Esophagus squamous epithelium (tissue), 5 donors: ENCODE measurements at places on chromosomes 6 and 20. TPM values are rescaled to one million over a fixed set of nuclear protein-coding genes. Genes with fewer than 3 reads are reported as not detected.

GRCh38 chr6:44133003-44133931, 5.9 kb downstream of the TMEM63B start:
- H3K27ac ChIP-seq: peak overlapping the region; percentile 67
- H3K36me3 ChIP-seq: peaks cover 44% of the 10 kb centered on the region
- DNase-seq: no peak
- no peaks in the 10 kb centered on the region for H3K27me3 ChIP-seq

- no peak for DNase-seq
- H3K4me1 ChIP-seq: no peaks in the 10 kb centered on the region
- no peaks in the 10 kb centered on the region for H3K27me3 ChIP-seq
- H3K4me3 ChIP-seq: no peak overlapping the region
These were observed 479.1 kb upstream of the GJE1 start for GRCh38 chr6:141653590-141653989.

- DNase-seq: peak; percentile 3
- peaks cover 57% of the 10 kb centered on the region for H3K4me1 ChIP-seq
- no peaks in the 10 kb centered on the region for H3K36me3 ChIP-seq
- H3K27ac ChIP-seq: peak overlapping the region; percentile 94
These were observed 584 bp downstream of the KIF13A start for GRCh38 chr6:17986656-17987446.

- peaks cover 43% of the 10 kb centered on the region for H3K36me3 ChIP-seq
- peaks cover 20% of the 10 kb centered on the region for H3K4me1 ChIP-seq
- no peak overlapping the region for H3K4me3 ChIP-seq
- H3K27me3 ChIP-seq: no peaks in the 10 kb centered on the region
- no peak for DNase-seq
- peak overlapping the region; percentile 32 for H3K27ac ChIP-seq
These were observed 20.4 kb downstream of the OSBPL2 start for GRCh38 chr20:62258499-62259293.

DNA sequence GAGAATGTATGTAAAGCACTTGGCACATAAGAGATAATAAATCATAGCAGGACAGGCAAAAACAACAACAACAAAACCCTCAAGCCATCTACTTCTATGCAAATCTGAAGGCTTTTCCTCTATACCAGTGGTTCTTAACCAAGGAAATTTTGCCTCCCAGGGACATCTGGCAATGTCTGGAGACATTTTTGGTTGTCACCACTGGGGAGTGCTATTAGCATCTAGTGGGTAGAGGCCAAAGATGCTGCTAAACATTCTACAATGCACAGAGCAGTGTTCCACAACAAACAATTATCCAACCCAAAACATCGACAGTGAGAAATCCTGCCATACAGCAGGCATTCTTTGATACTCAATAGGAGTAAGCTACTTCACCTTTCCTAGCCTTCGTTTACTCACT, 28.2 kb downstream of the NDRG3 start:
- H3K4me1 ChIP-seq: no peaks in the 10 kb centered on the region
- H3K27ac ChIP-seq: no peak overlapping the region
- no peak overlapping the region for H3K4me3 ChIP-seq

DNA sequence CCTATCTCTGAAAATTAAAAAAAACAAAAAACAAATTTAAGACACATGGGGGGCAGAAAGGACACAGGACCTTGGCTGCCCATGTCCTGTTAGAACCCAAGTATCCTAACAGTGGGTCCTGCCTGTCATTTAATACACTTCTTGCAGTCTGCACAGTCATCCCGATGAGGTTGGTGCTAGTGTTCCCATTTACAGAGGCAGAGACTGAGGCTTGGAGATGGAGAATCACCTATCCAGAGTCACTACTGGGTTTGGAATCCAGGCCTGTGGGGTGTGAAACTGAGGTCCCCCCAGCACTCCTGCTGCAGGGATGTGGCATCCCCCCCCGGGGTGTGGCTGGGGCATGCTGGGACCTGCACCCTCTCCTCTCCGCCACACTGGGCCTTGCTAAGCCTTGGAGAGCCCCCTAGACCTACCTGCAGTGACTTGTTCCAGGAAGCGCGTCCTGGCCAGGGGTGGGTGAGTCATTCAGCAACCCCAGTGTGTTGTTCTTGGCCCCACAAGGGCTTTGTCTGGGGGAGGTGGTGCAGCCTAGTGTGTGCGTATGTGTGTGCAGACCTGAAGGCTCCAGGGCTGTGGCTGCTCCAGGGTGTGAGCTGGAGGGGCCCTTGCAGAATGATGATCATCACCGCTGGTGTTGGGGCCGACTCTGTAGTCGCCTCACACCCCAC, 49.7 kb downstream of the BCAS4 start:
- DNase-seq: no peak

DNA sequence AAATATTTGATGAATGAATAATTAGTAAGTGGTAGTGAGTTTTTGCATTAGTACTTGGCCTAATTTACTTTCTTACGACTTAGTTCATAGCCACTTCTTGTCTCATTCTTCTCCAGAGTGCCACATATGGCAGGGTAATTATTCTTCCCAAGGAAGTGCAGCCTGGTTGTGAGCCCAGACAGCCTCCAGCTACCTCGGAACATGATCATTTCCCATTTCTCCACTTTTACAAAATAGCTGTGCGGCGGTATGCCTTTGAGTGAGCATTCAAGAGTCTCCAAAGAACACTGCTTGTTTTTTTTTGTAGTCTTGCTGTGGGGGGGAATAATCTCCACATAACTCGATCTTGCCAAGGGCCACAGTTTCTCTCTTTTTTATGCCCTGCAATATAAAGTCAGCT, 765.0 kb downstream of the HDGFL1 start:
- no peak overlapping the region for H3K4me3 ChIP-seq
- no peaks in the 10 kb centered on the region for H3K4me1 ChIP-seq
- H3K36me3 ChIP-seq: no peaks in the 10 kb centered on the region
- DNase-seq: no peak
- no peaks in the 10 kb centered on the region for H3K27me3 ChIP-seq
- no peak overlapping the region for H3K27ac ChIP-seq

- H3K4me3 ChIP-seq: no peak overlapping the region
- H3K36me3 ChIP-seq: no peaks in the 10 kb centered on the region
- no peak for DNase-seq
- H3K4me1 ChIP-seq: no peaks in the 10 kb centered on the region
These were observed 48.5 kb downstream of the FNDC1 start for GRCh38 chr6:159217595-159218275.

- H3K27me3 ChIP-seq: no peaks in the 10 kb centered on the region
- H3K36me3 ChIP-seq: no peaks in the 10 kb centered on the region
- H3K27ac ChIP-seq: no peak overlapping the region
- no peaks in the 10 kb centered on the region for H3K4me1 ChIP-seq
These were observed 88.4 kb downstream of the ZDHHC14 start for GRCh38 chr6:157469378-157469777.

GRCh38 chr6:40308533-40309306, 278.4 kb downstream of the LRFN2 start:
- H3K27me3 ChIP-seq: peaks cover 17% of the 10 kb centered on the region
- peaks cover 14% of the 10 kb centered on the region for H3K4me1 ChIP-seq
- H3K36me3 ChIP-seq: no peaks in the 10 kb centered on the region

DNA sequence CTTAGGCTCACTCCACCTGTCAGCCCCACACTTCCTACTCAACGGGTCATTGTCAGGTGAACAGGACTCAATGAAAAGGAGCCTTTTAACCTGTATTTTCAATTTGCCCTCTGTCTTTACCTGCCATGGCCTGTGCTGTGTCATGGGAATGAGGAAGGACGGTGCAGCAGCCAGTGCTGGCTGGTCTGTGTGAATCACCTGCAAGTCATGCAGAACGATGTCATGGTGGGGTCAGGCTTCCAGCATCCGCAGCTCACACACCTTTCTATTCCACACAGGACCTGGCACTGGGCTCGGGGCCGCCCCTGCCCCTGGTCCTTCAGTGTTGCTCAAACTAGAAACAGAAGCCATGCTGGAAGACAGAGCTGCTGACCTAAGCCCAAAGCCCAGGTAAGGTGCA, 188.7 kb upstream of the GMDS start:
- no peak overlapping the region for H3K4me3 ChIP-seq
- peaks cover 60% of the 10 kb centered on the region for H3K4me1 ChIP-seq
- H3K36me3 ChIP-seq: no peaks in the 10 kb centered on the region
- no peaks in the 10 kb centered on the region for H3K27me3 ChIP-seq
- H3K27ac ChIP-seq: peak overlapping the region; percentile 78

DNA sequence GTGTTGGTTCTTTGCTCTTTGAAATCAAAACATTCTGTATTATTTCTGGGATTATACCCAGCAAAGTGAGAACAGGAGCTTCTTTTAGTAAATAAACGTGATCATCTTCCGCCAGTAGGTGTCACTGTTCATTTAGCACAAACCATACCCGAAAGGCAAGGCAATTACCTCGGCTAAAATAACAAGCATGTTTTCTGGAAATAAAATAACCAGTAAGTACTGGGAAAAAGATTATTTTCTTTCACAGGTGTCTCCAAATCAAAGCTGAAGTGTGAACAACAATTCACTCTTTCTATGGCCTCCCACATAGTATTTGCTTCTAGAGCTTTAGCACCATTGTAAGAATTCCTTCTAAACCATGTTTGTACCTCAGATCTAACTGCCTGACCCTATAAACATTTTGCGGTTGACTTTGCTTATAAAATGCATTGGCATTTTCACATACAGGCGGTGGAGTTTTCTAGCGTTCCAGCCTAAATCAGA, 144.6 kb upstream of the AGPAT4 start:
- no peaks in the 10 kb centered on the region for H3K27me3 ChIP-seq
- no peak overlapping the region for H3K4me3 ChIP-seq
- no peak overlapping the region for H3K27ac ChIP-seq
- no peaks in the 10 kb centered on the region for H3K36me3 ChIP-seq
- H3K4me1 ChIP-seq: peaks cover 3% of the 10 kb centered on the region

- no peak for DNase-seq
- H3K4me3 ChIP-seq: no peak overlapping the region
- H3K27me3 ChIP-seq: no peaks in the 10 kb centered on the region
- H3K36me3 ChIP-seq: no peaks in the 10 kb centered on the region
These were observed 2.1 kb upstream of the CHRNA4 start for GRCh38 chr20:63363013-63363957.

DNA sequence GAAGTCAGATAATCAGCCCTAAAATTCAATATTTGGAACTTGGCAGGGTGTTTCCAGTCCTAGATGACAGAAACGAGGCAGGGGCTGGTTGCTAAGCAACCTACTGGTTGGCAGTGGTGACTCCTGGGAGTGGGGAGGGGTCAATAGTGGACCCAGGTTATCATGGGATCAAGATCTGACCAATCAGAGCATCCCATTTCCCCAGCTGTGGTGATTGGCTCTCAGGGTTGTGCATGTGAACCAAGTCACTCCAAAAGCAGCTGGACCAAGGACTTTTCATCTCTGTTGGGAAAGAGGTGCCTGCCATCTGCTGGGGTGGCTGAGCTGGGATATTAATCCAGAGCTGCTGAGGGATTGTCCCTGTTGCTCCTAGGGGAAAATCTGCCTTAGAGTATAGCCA, 253.4 kb downstream of the PREX1 start:
- no peaks in the 10 kb centered on the region for H3K36me3 ChIP-seq
- H3K27me3 ChIP-seq: no peaks in the 10 kb centered on the region
- DNase-seq: no peak
- H3K4me1 ChIP-seq: no peaks in the 10 kb centered on the region
- H3K4me3 ChIP-seq: no peak overlapping the region
- no peak overlapping the region for H3K27ac ChIP-seq

- H3K4me3 ChIP-seq: no peak overlapping the region
- DNase-seq: no peak
- no peaks in the 10 kb centered on the region for H3K36me3 ChIP-seq
- H3K27me3 ChIP-seq: no peaks in the 10 kb centered on the region
These were observed 67.3 kb downstream of the PPP1R3G start for GRCh38 chr6:5152460-5152859.

- no peak for DNase-seq
- no peaks in the 10 kb centered on the region for H3K27me3 ChIP-seq
- H3K27ac ChIP-seq: no peak overlapping the region
- H3K4me3 ChIP-seq: no peak overlapping the region
These were observed 108.2 kb upstream of the SALL4 start for GRCh38 chr20:51910321-51911050.

DNA sequence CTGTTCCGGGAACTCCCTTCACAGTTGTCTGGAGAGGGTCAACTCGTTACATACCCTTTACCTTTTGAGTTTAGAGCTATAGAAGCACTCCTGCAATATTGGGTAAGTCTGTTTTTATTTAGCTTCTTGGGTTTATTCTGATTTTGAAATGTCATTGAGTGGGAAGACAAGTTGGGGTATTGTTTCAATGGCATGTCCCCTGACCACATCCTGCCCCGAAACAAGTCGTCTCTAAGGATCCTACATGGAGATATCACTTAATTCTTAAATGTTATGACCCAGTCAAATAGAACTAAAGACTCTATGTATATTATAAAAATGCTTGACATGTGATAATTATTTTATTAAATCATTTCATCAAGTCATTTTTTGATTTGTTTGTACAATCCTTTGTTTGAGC, 9.6 kb downstream of the MRS2 start:
- H3K27ac ChIP-seq: no peak overlapping the region

DNA sequence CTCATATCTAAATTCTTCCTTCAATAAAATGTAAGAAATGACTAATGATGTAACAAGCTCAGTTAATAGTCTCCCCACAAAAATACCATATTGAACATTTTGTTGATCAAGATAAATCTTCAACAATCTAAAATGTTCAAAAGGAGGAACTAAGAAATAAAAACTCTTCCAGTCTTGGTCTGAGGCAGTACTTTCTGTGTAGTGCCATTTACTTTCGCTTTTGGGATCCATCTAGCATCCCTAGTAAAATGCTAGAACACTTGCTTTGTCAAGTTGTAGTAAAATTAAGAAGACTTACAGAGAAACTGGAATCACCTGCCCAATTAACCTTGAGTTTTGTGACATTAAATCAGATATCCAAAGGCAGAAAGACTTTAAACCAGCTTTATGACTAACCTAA, 246.4 kb downstream of the KHDRBS2 start:
- no peaks in the 10 kb centered on the region for H3K27me3 ChIP-seq
- no peak for DNase-seq
- H3K4me3 ChIP-seq: no peak overlapping the region
- H3K36me3 ChIP-seq: no peaks in the 10 kb centered on the region
- H3K4me1 ChIP-seq: no peaks in the 10 kb centered on the region

DNA sequence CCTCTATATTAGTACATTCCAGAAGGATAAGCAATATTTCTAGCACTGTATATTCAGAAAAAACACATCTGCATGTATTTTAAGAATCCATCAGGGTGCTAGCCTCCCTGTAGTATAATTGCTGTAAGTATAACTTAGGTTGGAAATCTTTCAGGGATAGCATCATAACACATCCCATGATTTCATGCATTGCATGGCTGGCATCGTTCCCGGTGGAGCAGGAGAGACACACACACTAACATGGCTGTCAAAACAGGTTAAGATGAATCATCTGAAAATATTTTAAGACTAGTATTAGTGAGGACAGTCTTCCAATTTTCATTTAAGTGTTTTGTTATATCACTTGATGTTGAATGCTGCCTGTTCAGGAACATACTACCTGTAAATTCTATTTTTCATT, 32.1 kb upstream of the CENPW start:
- H3K27me3 ChIP-seq: no peaks in the 10 kb centered on the region
- DNase-seq: no peak
- no peak overlapping the region for H3K27ac ChIP-seq
- no peaks in the 10 kb centered on the region for H3K36me3 ChIP-seq
- no peaks in the 10 kb centered on the region for H3K4me1 ChIP-seq

GRCh38 chr20:64148581-64148980, 15.7 kb upstream of the MYT1 start:
- no peaks in the 10 kb centered on the region for H3K36me3 ChIP-seq
- no peak overlapping the region for H3K27ac ChIP-seq
- peaks cover 5% of the 10 kb centered on the region for H3K4me1 ChIP-seq
- no peak for DNase-seq

Gene CRISP2
- 0.76 TPM for total RNA-seq

Gene SYNDIG1
- total RNA-seq: not detected

Gene PIM1
- 101 TPM for total RNA-seq

Gene RNF217
- total RNA-seq: 18.3 TPM

Gene TTI1
- 10.8 TPM for total RNA-seq

Gene TGM3
- 1,413 TPM for total RNA-seq

Gene HSPA12B
- total RNA-seq: 0.75 TPM

Gene DEF6
- total RNA-seq: 24.4 TPM

Gene GPR63
- total RNA-seq: 0.11 TPM
